Caco-2 (cell line): ENCODE measurements at places on chromosomes 4 and X. TPM values are rescaled to one million over a fixed set of nuclear protein-coding genes. Genes with fewer than 3 reads are reported as not detected.

Gene SMPX
- 2.7 and 2.9 TPM in 2 replicates for total RNA-seq

Gene WAS
- 0.39 and 0.43 TPM in 2 replicates for total RNA-seq

Gene UGT2B10
- 0.25 and 0.37 TPM in 2 replicates for total RNA-seq

Gene RWDD4
- total RNA-seq = 15.3 and 17.4 TPM in 2 replicates

Gene FAM47E
- total RNA-seq = 6.3 and 6.6 TPM in 2 replicates

Gene FOXR2
- total RNA-seq = not detected in 2 replicates

Gene PNMA3
- not detected in 2 replicates for total RNA-seq

Gene PRR32
- not detected in 2 replicates for total RNA-seq

Gene RTL9
- 0.09 and 0.26 TPM in 2 replicates for total RNA-seq

Gene CPLX1
- 20.5 and 20.9 TPM in 2 replicates for total RNA-seq

Gene SLAIN2
- 44.8 and 46.6 TPM in 2 replicates for total RNA-seq

Gene CSAG3
- not detected in 2 replicates for total RNA-seq

- no peaks in the 10 kb centered on the region for H3K27me3 ChIP-seq
- H3K4me3 ChIP-seq = no peak overlapping the region
- no peak for DNase-seq
These were observed 75.3 kb upstream of the GRIA3 start for GRCh38 chrX:123108513-123109427.

DNA sequence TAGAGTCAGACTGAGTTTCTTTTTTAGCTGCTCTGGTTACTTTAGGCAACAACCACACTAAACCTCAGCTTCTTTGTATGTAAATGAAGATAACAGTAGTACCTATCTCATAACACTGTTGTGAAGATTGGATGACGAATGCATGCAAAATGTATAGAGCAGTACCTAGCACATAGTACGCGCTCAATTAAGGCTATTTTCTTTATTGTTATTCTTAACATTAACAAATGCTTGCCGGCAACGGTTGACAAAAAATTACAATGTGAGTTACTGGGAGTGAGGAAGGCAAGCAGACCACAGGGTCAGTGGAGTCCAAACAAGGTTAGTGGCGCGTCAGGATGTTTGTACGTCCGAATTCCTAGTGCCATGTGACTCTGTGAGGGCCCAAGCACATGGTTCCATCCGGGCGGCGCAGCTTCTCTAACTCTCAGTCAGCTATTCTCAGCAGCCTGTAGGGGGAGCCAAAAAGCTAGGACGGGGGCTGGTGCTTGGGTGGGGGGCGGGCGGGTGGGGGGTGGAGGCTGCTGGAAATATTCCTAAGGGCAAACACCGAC is 821 bp upstream of the NALF2 start:
- no peaks in the 10 kb centered on the region for H3K27me3 ChIP-seq
- peak overlapping the region; percentile 63 for H3K4me3 ChIP-seq
- no peak overlapping the region for H3K27ac ChIP-seq
- DNase-seq = peak; percentile 61

- H3K4me1 ChIP-seq = no peaks in the 10 kb centered on the region
- no peaks in the 10 kb centered on the region for H3K36me3 ChIP-seq
- H3K27ac ChIP-seq = no peak overlapping the region
- DNase-seq = no peak
These were observed 927.5 kb upstream of the INTU start for GRCh38 chr4:126705266-126705665.

- no peak overlapping the region for H3K4me3 ChIP-seq
- no peaks in the 10 kb centered on the region for H3K4me1 ChIP-seq
- H3K36me3 ChIP-seq = no peaks in the 10 kb centered on the region
These were observed 95.8 kb upstream of the EGFL6 start for GRCh38 chrX:13473442-13474163.

GRCh38 chr4:26238426-26238777 is 82.4 kb upstream of the RBPJ start:
- no peak overlapping the region for H3K27ac ChIP-seq
- no peak for DNase-seq
- H3K36me3 ChIP-seq = no peaks in the 10 kb centered on the region
- H3K4me3 ChIP-seq = no peak overlapping the region

DNA sequence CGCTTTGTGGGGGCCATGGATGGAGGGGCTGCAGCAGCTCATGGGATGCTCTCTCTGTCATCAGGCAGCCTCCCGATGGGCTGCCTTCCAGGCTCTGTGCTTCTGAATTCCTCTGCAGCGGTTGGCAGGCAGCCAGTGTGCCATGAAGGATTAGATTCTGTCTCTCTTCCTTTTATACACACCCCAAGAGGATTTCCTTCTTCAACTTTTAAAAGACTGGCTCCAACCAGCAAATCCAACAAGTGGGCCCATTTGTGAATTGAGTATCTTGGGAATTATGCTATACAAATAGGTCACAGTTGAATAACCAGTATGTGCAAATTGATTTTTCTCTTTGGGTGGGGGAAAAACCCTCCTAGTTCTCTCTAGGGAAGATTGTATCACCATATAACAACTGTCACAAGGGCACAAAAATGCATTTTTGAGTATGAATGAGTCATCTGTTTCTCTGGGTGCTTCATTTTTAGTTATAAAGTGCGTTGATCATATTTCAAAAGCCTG is 96.8 kb upstream of the FAT1 start:
- DNase-seq = no peak
- no peaks in the 10 kb centered on the region for H3K36me3 ChIP-seq
- peaks cover 9% of the 10 kb centered on the region; the same call in 1 of the 2 replicates for H3K4me1 ChIP-seq
- no peaks in the 10 kb centered on the region for H3K27me3 ChIP-seq
- H3K4me3 ChIP-seq = no peak overlapping the region
- no peak overlapping the region for H3K27ac ChIP-seq

GRCh38 chr4:83875437-83875836 is 339.5 kb downstream of the GPAT3 start:
- no peaks in the 10 kb centered on the region for H3K36me3 ChIP-seq
- no peaks in the 10 kb centered on the region for H3K4me1 ChIP-seq
- DNase-seq = no peak
- H3K4me3 ChIP-seq = no peak overlapping the region
- no peak overlapping the region for H3K27ac ChIP-seq
- H3K27me3 ChIP-seq = no peaks in the 10 kb centered on the region

DNA sequence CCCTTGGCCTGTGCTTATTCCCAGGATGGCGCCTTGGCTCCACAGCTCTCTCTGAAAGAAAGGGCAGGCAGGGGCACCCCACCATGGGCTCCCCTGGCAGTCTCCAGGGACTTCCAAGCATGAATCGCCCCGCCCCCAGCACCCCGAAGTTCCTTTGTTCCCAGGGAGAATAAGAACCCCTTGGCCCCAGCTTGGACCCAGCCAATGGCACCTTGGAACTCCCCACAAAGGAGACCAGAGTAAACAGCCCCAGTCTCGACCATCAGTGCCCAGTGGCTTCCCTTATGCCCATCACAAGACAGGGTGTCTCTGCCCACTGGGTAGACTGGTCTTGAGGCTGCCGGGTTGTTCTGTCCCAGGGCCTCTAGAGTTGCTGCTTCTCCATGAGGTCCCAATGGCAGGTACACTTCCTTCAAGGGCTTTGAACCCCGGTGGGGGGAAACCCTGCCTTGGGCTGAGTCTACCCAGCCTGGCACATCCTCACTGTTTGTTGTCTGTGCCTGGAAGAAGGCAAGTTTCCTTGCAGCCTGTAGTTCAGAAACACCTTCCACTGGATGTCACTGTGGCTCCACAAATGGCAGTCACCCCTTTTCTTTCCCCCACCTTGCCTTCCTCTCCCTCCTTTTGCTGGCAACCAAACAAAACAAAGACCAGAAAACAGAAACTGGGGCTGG is 30.8 kb downstream of the NBDY start:
- H3K4me3 ChIP-seq = no peak overlapping the region
- no peak for DNase-seq
- no peaks in the 10 kb centered on the region for H3K4me1 ChIP-seq
- no peaks in the 10 kb centered on the region for H3K36me3 ChIP-seq
- no peaks in the 10 kb centered on the region for H3K27me3 ChIP-seq

GRCh38 chr4:184544788-184545409 is 70.5 kb upstream of the IRF2 start:
- H3K4me3 ChIP-seq = no peak overlapping the region
- H3K27ac ChIP-seq = no peak overlapping the region
- DNase-seq = no peak
- H3K36me3 ChIP-seq = no peaks in the 10 kb centered on the region
- H3K27me3 ChIP-seq = no peaks in the 10 kb centered on the region

DNA sequence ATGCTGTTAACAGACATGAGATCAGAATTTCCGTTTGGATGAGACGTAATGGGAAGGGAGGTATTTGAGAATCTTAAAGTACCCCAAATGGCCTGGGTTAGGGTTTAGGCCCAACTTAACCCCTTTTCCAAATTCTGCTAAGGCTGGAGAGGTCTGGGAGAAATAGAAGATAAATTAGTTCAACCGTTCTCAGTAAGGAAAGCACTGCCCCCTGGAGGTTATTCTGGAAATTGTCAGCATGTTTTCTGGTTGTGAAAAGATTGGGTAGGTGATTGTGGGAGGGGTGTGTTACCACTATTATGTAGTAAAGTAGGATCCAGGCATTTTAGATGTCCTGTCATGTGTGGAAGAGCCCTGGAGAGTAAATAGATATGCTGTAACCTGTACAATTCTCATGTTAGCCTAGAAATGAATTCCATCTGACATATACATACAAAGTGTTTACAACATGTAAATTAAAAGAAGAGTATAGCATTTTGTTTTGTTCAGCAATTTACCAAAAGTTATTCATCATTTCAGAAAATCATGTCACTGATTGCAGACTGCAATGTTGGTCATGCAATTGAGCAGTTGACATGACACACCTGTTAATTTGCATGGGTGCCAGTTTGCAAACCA is 26.8 kb upstream of the GRXCR1 start:
- H3K27ac ChIP-seq = no peak overlapping the region
- H3K27me3 ChIP-seq = no peaks in the 10 kb centered on the region
- DNase-seq = peak; percentile 42
- H3K4me3 ChIP-seq = no peak overlapping the region
- no peaks in the 10 kb centered on the region for H3K4me1 ChIP-seq
- no peaks in the 10 kb centered on the region for H3K36me3 ChIP-seq

DNA sequence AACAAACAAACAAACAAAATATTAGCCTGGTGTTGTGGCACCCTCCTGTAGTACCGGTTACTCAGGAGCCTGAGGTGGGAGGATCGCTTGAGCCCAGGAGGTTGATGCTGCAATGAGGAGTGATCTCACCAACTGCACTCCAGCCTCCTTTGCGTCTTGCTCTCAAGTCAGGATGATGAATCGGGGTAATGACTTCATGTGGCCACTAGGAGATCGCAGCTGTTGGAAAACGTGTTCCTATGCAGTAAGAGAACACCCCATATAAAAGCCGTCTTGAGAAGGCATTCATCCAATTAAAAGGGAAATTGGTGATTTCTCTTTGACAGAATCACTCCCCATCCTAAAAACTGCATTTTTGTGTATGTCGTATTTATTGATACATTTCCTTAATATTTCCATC is 6.9 kb downstream of the CCNB3 start:
- no peak for DNase-seq
- no peak overlapping the region for H3K4me3 ChIP-seq
- H3K36me3 ChIP-seq = no peaks in the 10 kb centered on the region
- no peaks in the 10 kb centered on the region for H3K4me1 ChIP-seq

GRCh38 chrX:84611843-84612636 is 109.8 kb upstream of the HDX start:
- no peak overlapping the region for H3K27ac ChIP-seq
- H3K36me3 ChIP-seq = no peaks in the 10 kb centered on the region
- H3K4me3 ChIP-seq = no peak overlapping the region

DNA sequence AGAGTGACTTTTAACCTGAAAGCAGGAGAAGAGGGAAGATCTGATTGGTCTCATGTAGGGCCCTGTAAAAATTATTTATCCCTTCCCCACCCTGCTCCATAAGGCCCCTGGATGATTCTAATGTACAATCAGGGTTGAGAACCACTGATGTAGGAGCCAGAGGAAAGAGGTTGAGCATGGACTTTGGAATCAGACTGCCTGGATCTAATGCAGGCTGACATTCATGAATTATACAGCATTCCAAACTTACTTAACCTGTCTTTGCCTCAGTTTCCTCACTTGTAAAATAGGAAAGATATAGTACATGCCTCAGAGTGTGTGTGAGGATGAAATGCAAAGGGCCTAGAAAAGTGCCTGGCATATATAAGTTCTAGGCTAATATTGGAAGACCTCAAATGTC is 47.0 kb downstream of the STX18 start:
- no peaks in the 10 kb centered on the region for H3K36me3 ChIP-seq
- no peak for DNase-seq
- H3K4me3 ChIP-seq = no peak overlapping the region
- H3K27ac ChIP-seq = no peak overlapping the region
- H3K4me1 ChIP-seq = peaks cover 7% of the 10 kb centered on the region

- H3K36me3 ChIP-seq = no peaks in the 10 kb centered on the region
- H3K27ac ChIP-seq = no peak overlapping the region
- DNase-seq = no peak
- no peak overlapping the region for H3K4me3 ChIP-seq
These were observed 132.8 kb upstream of the GPR101 start for GRCh38 chrX:137166591-137166990.
